ENCODE measurements at places on chromosomes 2 and 18.

DNA sequence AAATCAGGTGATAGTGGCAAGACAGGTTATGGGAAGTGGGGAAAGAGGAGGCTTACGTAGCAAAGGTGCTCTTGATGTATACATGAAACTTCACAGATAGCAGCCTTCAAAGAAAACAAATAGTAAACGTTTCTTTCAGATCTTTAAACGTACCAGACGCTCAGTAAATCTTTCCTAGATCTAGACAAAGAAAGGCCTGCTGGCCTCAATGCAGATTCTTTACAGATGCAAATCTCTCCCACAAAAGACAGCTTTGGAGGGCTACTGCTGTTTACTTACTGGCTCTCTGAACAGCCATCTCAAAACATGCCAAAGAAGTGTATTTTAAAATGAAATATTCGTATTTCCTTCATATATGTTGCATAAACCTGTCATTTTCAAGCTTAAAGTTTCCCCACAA is 1279.9 kb upstream of the NRXN1 start:
- no peak for DNase-seq

DNA sequence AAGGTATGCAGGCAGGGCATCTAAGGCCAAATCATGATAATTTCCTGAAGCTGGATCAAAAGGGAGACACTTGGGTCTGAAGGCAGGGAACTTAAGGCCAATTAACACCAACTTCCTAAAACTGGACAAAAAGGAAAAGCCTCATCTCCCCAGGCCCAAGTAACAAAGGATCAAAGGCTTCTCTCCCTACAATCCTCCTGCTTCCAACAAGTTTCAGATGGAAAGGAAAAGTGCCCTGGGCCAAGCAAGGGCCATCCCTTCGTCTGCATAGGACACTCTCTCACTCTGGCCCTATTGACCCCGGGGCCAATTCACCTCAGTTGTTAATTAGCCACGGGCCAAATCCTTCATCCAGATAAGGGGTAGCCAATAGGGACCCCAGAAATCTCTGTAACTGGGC is 1335.8 kb upstream of the CDH2 start:
- DNase-seq, result no peak

DNA sequence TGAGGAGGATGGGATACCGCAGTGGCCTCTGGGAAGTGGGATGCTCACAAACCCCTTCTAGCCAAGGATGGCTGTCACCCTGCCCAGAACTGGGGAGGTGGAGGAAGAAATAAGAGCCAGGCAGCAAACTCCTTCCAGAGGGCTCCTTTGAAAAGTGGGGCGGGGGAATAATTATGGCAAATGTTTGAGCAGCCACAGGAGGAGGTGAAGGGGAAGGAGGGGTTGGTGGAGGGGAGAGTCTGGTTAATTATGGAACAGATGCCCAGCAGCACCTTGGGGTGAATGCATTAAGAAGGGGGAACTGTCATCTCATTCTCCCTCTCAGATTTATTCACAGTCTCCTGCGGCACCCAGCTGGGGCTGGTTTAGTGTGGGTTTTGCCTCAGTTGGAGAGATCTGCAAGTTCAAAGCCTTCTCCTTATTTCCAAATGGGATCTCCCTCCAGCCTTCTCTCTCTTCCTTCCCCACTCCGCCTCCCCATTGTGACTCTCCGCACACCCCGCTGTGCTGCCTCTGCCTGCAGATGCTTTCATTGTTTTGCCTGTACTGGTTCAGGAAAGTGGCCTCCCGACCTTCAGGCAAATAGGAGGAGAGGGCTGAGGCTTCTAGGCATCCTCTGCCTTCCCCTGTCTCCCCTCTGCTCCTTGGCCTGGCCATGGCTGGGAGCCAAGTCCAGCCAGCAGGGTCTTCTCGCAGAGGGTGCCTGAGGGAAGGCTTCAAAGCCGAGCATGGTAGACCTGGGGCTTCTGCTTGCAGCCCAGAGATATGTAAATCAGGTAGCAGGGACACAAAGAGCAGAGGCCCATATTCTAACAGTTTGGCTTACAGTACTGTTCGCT is 457.2 kb upstream of the MEX3C start:
- DNase-seq, result no peak

GRCh38 chr2:152236191-152236925 is 60.8 kb upstream of the STAM2 start:
- DNase-seq, result no peak

DNA sequence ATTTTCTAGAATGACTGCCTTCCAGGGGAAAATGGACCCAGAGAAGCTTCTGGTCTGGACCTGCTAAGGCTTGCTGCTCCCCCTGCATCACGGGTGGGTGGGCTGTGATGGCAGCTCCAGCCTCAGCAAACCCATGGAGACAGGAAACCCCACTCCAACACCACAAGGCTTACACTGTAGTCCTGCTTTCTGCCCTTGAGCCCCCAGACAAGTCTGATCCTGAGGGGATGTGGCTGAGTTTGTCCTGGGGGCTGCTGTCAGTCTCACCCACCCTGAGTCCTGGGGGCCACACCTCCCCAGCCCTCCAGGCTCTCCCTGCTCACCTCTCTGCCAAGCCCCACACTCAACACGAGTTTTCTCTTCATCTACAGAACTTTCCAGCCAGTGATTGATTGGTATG is 279.4 kb downstream of the EIPR1 start:
- DNase-seq, result no peak
